ENCODE measurements at places on chromosomes 5 and 9.

- DNase-seq: no peak
These were observed 29.6 kb upstream of the ZNF782 start for GRCh38 chr9:96883922-96884321.

DNA sequence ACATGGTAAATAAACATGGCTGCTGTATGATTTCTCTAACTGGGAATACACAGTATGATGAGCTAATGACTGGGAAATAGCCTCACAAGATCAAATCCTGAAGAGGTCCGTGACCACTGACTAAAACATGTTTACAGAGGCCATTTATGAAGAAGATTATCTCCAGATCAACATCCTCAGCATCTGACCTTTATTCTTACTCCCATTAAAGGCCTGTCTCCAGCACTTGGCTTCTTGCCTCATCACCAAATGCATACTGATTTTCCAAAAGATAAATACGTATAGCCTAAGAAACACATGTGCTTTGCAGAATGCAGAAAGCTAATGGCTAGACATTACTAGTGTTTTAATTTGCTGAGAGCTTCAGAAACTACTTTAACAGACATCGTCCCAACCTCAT lies 108.0 kb upstream of the TSLP start:
- DNase-seq: no peak

DNA sequence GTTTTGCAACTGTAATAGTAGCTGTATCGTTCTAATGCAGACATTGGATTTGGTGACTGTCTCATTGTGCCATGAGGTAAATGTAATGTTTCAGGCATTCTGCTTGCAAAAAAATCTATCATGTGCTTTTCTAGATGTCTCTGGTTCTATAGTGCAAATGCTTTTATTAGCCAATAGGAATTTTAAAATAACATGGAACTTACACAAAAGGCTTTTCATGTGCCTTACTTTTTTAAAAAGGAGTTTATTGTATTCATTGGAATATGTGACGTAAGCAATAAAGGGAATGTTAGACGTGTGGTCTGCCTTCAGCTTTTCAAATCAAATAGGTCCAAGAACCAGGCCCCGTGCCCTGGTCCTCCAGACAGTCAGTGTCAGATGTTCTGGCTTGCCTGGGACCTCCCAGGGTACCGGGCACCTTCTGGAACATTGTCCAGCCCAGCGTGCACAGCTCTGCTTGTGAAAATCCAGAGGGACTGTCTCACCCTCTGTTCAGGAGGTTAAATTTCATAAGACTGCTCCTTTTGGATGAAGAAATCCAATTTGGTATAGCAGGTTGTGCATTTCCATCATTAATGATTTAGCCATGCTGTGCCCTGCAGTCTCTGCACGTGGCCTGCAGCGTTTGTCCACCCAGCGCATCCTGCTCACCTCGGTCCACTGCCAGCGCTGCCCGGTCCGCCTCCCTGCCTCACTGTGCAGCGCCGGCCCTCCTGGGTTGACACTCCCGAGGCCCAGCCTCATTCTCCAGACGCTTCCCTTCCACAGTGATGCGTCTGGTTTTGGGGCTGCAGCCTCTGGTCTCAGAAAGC lies 6.6 kb upstream of the AHRR start:
- DNase-seq: no peak

- DNase-seq: no peak
These were observed 228.5 kb downstream of the ENC1 start for GRCh38 chr5:74412066-74412465.

GRCh38 chr5:27208051-27208450 lies 169.7 kb upstream of the CDH9 start:
- no peak for DNase-seq

GRCh38 chr5:33588654-33589372 lies 148.0 kb downstream of the TARS1 start:
- DNase-seq: peak; percentile 18
